H9 (cell line): ENCODE measurements at places on chromosomes 16 and 17. TPM values are rescaled to one million over a fixed set of nuclear protein-coding genes. Genes with fewer than 3 reads are reported as not detected.

Gene MRPL58
- 41.0 and 43.2 TPM in 2 replicates for total RNA-seq

Gene CACNG1
- not detected in 2 replicates for total RNA-seq

Gene RIPOR1
- 10.0 and 14.3 TPM in 2 replicates for total RNA-seq

Gene PIK3R6
- total RNA-seq = 0.15 TPM in 1 of 2 replicates, not detected in the other

Gene ZNF205
- 16.8 and 18.8 TPM in 2 replicates for total RNA-seq

Gene EPX
- total RNA-seq = not detected in 2 replicates

Gene NPIPA3
- total RNA-seq = 1.1 and 1.3 TPM in 2 replicates

Gene C16orf74
- total RNA-seq = 4.9 and 5.6 TPM in 2 replicates

GRCh38 chr17:67211742-67212141 is 33.3 kb downstream of the HELZ start:
- DNase-seq = no peak
- H3K36me3 ChIP-seq = peaks cover 15% of the 10 kb centered on the region
- no peaks in the 10 kb centered on the region for H3K4me1 ChIP-seq
- no peaks in the 10 kb centered on the region for H3K27me3 ChIP-seq

DNA sequence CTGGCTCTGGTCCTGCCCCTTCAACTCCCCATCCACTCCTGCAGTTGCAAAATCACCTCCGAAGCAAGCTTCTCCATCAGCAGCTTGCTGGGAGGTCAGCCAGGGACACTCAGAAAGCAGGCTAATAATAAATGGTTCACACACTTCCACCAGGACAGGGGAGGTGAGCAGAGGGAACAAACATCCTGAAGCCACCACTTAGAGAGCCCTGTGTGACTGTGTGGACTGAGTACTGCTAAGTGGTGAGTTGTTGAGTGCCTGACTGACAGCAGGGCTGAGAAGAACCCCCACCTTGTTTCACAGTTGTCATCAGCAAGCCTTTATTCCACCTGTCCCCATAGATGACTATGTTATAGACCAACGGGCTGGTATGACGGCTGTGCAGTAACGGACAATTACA is 213.9 kb downstream of the CBLN1 start:
- no peaks in the 10 kb centered on the region for H3K36me3 ChIP-seq
- H3K4me3 ChIP-seq = no peak overlapping the region
- H3K27ac ChIP-seq = no peak overlapping the region
- no peaks in the 10 kb centered on the region for H3K27me3 ChIP-seq
- H3K4me1 ChIP-seq = no peaks in the 10 kb centered on the region

GRCh38 chr16:50306287-50306686 is 39.9 kb downstream of the ADCY7 start:
- no peaks in the 10 kb centered on the region for H3K27me3 ChIP-seq
- H3K4me3 ChIP-seq = no peak overlapping the region

GRCh38 chr16:20829536-20829935 is 23.2 kb downstream of the REXO5 start:
- peaks cover 28% of the 10 kb centered on the region for H3K36me3 ChIP-seq
- no peaks in the 10 kb centered on the region for H3K27me3 ChIP-seq
- no peak overlapping the region for H3K4me3 ChIP-seq
- H3K27ac ChIP-seq = no peak overlapping the region
- H3K4me1 ChIP-seq = no peaks in the 10 kb centered on the region

- H3K36me3 ChIP-seq = no peaks in the 10 kb centered on the region
- DNase-seq = no peak
- no peak overlapping the region for H3K4me3 ChIP-seq
- H3K27ac ChIP-seq = no peak overlapping the region
- H3K27me3 ChIP-seq = no peaks in the 10 kb centered on the region
Measured at GRCh38 chr17:76219670-76220383, 20.5 kb downstream of the RNF157 start.

GRCh38 chr17:70955441-70955840 is 786.1 kb downstream of the KCNJ2 start:
- peaks cover 8% of the 10 kb centered on the region; the same call in 1 of the 2 replicates for H3K36me3 ChIP-seq
- no peak for DNase-seq
- no peaks in the 10 kb centered on the region for H3K27me3 ChIP-seq
- H3K27ac ChIP-seq = no peak overlapping the region
- no peak overlapping the region for H3K4me3 ChIP-seq

- no peak overlapping the region for H3K27ac ChIP-seq
- no peaks in the 10 kb centered on the region for H3K36me3 ChIP-seq
- peak; percentile 80 for DNase-seq
- no peaks in the 10 kb centered on the region for H3K27me3 ChIP-seq
Measured at GRCh38 chr17:9928601-9929333, 23.7 kb upstream of the RCVRN start.

DNA sequence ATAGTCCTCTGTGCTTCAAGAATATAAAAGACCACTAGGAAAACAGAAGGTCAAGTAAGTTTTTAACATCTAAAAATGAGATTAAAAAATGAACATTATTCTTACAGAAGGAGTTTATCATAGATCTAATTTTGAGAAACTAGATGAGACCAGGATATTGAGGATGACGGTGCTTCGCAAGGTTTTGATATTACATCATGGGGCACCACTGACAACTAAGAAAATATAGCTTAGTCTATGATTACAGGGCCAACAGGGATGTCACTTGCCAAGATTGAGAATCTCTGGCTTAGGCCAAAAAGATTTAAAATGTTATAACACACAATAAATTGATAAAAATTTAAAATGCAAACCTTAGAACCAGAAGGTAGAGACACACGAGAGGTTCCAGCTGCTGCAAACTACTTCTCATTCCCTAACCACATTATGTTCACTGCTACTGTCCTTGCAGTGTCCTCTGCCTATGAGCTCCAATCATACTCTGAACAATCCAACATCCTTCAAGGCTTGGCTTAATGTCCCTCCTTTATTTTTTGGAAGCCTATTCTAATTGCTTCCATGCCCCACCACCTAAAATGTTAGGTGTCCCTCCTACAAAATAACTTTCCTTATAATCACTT is 33.2 kb downstream of the USP32 start:
- no peak overlapping the region for H3K27ac ChIP-seq
- H3K4me1 ChIP-seq = no peaks in the 10 kb centered on the region
- no peak overlapping the region for H3K4me3 ChIP-seq
- no peak for DNase-seq
- H3K36me3 ChIP-seq = no peaks in the 10 kb centered on the region

DNA sequence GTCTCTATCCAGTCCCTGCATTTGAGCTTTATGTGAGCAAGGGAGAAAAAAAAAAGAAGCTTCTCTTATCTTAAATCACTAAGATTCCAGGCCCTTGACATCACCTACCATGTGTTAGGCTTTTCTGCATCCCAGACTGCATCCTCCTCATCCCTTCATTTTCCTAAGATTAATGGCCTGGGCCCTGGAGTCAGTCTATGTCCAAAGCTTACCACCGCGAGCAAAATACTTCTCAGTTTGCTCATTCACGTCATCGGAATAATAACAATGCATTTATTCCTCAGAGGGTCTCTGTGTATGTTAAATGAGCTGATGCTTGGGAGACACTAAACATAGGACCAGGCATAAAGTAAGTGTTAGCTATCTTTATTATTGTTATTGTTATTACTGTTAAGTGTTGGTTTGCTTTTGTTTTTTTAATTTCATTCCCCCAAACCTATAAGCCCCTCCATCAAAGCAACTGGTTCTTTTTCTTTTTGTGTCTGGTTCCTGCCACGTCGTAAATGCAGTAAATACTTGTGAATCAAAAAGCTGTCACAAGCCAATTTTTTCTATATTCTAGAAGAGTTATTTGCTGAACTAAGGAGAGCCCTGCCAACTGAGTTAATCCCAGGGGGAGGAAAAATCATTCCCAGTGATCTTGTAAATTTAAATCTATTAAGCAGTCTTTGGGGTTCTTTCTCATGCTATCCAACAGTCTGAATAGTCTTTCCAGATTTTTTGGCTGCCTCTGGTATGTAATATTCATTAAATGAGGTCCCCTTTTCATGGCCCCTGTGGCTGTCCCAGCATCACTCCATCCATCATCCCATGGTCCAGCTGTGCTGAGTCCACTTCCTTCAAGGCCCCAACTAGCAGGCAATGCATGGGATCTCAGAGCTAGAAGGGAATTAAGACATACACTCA is 46.5 kb downstream of the VAT1L start:
- peak overlapping the region; percentile 41 for H3K27ac ChIP-seq
- H3K4me3 ChIP-seq = no peak overlapping the region
- no peaks in the 10 kb centered on the region for H3K27me3 ChIP-seq
- peaks cover 2% of the 10 kb centered on the region; the same call in 1 of the 2 replicates for H3K4me1 ChIP-seq
- DNase-seq = no peak
- peaks cover 24% of the 10 kb centered on the region for H3K36me3 ChIP-seq

DNA sequence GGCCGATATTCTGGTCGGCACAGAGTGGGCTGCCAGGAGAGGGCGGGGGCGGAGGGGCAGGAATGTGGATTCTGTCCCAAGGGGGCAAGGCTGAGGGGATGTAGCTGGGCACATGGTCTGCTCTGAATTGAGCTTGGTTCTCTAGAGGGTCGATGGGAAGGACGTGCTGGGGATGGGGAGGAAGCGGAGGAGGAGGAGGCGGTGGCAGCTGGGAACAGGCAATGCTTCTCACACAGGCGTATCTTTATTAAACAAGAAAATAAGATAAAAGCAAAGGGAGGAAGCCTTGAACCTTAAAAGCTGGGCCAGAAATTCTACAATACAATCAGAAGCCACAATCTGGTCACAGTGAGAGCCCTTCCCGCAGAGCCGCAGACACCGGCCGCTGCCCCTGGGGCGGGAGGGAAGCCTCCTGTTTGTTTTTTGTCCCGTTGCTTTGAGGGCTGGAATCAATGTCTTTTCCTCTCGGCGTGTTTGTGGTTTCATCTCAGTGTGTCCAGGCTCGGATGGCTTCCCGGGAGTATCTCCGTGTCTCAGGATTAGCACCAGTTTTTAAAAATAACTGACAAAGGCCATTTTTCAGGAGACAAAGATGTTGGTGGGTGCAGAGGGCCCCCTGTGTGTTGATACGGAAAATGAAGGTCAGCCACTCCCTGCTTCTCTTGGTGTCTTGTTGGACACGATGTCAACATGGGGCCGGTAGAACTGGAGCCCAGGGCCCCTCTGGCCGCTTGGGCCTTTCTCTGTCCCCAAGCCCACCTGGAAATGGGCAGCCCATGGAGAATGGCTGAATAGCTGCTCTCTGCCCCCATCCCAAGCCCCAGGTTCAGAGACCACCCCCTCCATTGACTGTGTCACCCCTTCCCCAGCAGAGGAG is 12.3 kb upstream of the SLC7A5 start:
- peaks cover 6% of the 10 kb centered on the region for H3K36me3 ChIP-seq
- H3K27me3 ChIP-seq = no peaks in the 10 kb centered on the region
- H3K4me1 ChIP-seq = no peaks in the 10 kb centered on the region; the same call in 1 of the 2 replicates
- DNase-seq = no peak
- H3K27ac ChIP-seq = no peak overlapping the region

DNA sequence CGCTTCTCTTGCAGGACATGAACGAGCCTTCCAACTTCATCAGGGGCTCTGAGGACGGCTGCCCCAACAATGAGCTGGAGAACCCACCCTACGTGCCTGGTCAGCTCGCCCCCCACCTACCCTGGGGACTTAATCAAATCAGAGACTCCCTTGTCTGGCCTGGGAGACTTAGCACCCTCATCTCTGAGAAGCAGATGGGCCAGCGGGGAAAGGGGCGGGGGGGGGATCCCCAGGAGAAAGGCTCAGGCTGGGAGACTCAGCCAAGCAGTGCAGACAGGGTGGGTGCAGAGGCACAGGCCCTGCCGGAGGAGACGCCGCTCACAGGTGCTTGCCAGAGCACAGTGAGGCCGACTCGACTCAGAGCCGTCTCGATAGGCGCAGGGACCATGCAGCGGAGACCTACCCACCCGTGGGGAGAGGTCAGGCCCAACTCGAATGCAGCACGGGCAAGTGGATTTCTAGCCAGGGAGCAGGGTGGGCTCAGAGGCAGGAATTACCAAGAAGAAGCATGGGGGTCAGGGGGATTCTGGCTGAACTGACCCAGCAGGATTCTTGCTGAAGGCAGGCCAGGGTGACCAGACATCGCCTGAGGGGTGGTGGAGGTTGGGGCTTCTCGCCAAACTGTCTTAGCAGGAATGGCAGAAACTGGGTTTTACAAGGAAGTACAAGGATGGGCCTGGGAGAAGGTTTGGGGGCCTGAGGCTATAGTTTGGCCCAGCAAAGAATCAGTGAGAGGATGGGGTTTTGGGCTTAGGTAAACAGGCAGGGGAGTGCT is 9.7 kb downstream of the GAA start:
- no peaks in the 10 kb centered on the region for H3K4me1 ChIP-seq
- DNase-seq = no peak
- H3K27ac ChIP-seq = no peak overlapping the region
- H3K36me3 ChIP-seq = peaks cover 27% of the 10 kb centered on the region
- H3K4me3 ChIP-seq = peak overlapping the region; percentile 58; the same call in 1 of the 3 replicates
- H3K27me3 ChIP-seq = no peaks in the 10 kb centered on the region

DNA sequence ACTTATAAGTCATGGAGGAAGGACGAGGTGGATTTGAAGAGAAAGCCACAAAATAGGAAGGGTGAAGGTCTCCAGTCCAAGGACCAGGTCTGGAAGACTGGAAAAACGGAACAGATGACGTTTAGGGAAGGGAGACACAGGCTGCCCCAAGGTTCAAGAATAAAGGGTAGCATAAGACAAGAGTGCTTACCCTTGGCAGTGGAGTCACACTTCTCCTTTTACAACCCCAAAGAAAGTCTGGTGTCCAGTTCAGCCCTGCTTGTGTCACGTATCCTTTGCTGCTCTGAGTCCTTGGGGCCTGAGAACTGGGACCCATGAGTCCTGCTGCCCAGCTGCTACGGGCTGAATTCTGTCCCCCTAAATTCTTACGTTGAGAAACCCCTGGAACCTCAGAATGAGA is 13.0 kb upstream of the GGA2 start:
- no peaks in the 10 kb centered on the region for H3K4me1 ChIP-seq
- H3K27me3 ChIP-seq = no peaks in the 10 kb centered on the region
- H3K36me3 ChIP-seq = peaks cover 71% of the 10 kb centered on the region
- H3K27ac ChIP-seq = no peak overlapping the region

GRCh38 chr17:2916461-2916860 is 120.2 kb downstream of the RAP1GAP2 start:
- H3K4me3 ChIP-seq = no peak overlapping the region
- H3K4me1 ChIP-seq = no peaks in the 10 kb centered on the region
- no peak overlapping the region for H3K27ac ChIP-seq
- H3K27me3 ChIP-seq = no peaks in the 10 kb centered on the region
- no peak for DNase-seq

GRCh38 chr16:57890752-57891111 is 80.2 kb downstream of the CNGB1 start:
- peaks cover 3% of the 10 kb centered on the region; the same call in 1 of the 2 replicates for H3K4me1 ChIP-seq
- no peak overlapping the region for H3K4me3 ChIP-seq
- no peak overlapping the region for H3K27ac ChIP-seq
- no peaks in the 10 kb centered on the region for H3K36me3 ChIP-seq
